ENCODE measurements at places on chromosomes 1 and 21.

GRCh38 chr1:224828691-224829090, 100.8 kb upstream of the DNAH14 start:
- no peak for DNase-seq

- DNase-seq: no peak
Observed at GRCh38 chr1:111515291-111516004, 12.0 kb upstream of the ADORA3 start.

DNA sequence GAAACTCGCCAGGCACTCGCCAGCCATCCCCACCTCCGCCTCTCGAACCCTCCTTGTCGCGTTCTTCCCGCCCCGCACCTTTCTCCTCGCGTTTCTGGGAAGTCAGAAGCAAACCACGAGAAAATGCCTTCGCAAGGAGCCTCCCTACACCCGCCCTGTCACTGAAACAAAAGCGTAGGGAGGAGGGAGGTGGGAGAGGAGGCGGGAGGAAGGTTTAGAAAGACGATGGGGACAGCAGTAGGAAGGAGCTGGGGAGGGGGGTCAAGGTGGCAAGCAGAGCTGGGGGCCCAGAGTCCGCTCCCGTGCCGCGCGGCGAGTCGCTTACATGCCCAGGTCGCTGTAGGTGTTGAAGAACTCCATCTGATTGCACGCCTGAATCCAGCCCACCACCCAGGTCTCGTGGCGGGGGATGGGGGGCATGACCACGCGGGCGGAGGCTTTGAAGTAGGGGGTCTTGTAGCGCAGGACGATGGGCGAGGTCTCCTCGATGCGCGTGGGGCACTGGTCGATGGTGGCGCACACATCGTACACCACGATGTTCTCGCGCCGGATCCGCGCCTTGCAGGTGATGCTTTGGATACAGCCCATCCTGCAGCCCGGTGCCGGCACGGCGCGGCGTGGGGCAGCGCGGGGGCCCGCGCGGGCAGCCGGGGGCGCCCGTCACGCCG, 1.0 kb downstream of the FAM78B start:
- DNase-seq: no peak

GRCh38 chr1:10507111-10507879, 32.5 kb downstream of the PEX14 start:
- peak; percentile 72 for DNase-seq

- DNase-seq: no peak
Observed at GRCh38 chr1:31523769-31524168, 52.5 kb upstream of the TINAGL1 start.

DNA sequence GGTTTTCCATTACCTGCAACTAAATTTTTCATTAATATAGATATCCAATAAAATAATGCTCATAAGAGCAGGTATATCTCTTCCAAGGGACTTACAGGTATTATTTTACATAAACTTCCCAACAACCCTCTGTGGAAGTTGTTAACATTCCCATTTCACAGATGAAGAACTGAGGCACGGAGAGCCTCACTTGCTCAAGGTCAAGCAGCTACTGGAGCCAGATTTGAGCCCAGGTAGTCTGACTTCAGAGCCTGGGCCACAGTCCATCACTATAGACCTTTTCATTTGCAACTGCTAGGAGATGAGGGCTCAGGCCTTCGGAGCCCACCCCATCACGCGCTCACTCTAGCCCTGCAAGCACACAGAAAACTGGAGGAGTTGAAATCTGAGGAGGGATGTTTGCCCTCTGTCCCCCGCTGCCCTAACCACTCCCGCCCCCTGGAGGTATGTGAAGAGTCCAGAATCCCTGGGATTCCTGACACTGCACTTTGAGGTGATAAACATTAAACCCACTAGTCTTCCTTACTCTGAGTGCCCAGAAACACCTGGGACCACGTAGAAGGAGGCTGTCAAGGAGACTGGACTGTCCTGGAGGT, 11.7 kb upstream of the ALPL start:
- DNase-seq: no peak

GRCh38 chr1:202967684-202968281, 726 bp upstream of the CYB5R1 start:
- peak; percentile 31 for DNase-seq

DNA sequence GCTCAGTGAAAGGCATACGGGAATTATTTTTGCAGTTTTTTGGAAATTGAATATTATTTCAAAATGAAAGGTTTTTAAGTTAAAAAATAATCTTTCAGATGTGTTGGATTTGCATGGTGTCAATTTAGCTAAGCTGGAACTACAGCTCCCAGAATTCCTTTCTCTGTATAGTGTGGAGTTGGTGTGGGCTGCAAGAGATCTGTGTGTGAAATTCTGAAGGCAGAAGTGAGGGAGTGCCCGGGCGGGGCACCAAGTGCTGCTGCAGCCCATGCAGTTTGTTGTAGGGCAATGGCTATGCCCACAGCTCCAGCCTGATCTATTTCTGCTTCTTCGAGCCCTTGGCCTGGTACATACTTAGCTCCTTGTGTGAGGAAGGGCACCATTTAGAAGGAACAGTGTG, 60.5 kb upstream of the CSF1 start:
- no peak for DNase-seq

- DNase-seq: no peak
Observed at GRCh38 chr21:44603109-44603875, 2.9 kb downstream of the KRTAP10-7 start.

DNA sequence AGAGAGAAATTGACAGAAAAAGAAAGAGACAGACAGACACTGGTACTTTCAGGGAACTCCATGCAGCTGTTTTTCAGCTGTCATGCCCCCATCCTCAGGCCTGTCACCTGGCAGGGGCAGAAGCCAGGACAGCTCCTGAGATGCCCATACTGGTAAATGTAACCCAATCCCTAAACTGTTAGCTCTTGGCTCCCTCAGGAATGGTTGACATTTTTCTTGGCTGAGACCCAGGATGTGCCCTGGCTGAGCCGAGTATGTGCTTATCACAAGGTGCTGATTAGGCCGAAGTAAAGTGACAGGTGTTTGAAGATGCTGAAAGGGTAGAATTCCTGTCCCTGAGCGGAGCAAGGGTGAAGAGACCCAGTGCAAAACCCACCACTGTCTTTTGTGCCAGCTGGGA, 50.7 kb downstream of the PGM1 start:
- DNase-seq: no peak

DNA sequence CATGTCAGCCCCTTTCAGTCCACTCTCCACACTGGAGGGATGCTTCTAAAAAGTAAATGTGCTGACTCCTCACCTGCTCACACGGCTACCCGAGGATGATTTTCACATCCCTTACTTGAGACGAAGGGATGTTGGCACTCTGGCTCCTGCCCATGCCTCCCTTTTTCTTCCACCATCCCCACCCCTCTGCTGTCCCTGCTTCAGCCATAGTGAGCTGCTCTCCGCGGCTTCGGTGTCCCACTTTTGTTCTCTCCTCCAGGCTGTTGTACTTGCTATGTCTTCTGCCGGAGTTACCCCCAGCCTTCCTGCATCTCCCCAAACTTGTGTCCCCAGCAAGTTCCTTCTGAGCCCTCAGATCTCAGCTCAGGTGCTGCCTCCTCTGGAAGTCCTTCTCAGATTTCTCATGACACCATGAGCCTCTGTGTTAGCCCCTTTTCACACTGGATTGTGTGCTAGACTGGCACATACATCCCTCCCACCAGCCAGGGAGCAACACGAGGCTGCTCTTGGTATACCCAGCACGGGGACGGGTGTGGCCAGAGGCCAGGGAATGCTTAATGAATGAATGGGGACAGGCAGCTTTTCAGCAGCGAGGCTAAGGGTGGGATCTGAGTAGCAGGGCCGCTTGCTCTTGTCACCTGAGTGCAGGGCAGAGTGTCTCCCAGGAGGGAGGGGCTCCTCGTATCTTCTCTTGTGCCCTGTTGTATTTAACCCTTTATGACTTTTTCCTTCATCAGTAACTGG, 1.3 kb downstream of the ACOT11 start:
- DNase-seq: no peak

DNA sequence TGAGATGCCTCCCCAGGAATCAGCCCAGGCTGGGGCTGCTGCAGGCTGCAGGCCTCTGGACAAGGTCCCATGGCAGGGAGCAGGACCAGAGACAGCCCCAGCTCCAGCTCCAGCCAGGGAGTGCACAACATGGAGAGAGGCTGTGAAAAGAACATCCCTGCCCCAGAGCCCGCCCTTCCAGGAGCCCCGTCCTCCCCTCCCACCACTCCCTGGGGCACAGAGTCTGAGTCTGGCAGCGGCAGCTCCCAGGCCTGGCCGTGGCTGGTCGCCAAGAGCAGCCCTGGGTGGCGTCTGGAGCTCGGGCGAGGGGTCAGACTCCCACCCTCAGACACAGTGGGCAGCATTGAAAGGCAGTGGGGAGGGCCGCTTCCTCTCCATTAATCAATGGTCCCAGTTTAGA, 37.8 kb downstream of the MEGF6 start:
- DNase-seq: no peak

- DNase-seq: no peak
Observed at GRCh38 chr1:91427741-91428140, 23.1 kb upstream of the HFM1 start.

DNA sequence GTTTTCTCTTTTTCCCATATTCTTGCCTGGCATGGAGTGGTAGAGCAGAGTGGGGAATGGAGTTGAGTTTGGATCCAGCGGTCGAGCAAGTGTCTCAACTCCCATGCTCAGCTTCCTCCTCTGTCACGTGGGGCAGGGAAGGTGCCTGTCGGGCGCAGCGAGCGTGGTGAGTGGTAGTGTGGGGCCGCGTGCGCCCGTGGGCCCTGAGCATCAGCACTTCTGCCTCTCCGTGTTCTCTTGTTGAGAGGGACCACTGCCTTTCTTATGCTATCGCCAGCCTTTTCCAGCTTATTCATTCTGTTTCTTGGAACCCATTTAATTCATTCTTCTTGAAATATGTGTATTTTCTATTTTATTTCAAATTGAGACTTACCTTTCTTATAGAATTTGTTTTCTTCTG, 65.1 kb downstream of the ADARB1 start:
- DNase-seq: no peak

GRCh38 chr1:34763142-34763781, 3.7 kb downstream of the GJB4 start:
- no peak for DNase-seq

DNA sequence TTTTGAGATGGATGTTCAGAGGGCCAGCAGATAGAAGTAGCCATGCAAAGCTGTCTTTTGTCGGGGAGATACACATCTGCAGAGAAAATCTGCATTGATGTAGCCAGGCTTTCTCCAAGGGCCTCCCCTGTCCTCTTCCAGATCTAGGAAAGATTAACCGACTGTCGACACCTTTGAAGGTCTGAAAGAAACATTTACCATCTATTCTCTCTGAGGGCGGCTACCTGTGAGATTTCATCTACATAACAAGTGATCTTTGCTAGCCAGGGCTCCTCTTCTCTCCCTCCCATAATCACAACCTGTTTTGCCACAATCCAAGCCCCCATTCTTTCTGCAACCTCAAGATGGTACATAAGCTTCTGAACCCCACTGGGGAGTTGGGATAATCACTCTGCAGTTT, 193.6 kb downstream of the RGS7 start:
- no peak for DNase-seq

DNA sequence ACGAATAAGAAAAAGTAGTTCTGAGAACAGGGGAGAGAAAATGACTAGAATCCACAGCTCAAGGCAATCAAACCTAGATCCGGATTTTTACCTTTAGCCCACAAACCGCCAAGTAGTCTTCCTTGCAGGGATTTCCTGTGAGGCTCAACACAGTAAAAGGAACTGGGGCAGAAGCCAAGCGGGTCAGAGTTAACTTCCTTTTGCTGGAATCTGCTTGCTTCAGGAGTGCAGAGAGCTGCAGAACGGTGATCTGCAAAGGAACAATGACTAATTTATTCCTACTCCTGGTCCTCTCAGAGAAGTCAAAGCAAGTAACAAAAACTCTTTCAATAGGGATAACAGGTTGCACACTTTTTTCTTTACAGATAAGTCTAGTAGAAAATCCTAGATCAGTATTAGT, 53.4 kb downstream of the UBR4 start:
- no peak for DNase-seq

DNA sequence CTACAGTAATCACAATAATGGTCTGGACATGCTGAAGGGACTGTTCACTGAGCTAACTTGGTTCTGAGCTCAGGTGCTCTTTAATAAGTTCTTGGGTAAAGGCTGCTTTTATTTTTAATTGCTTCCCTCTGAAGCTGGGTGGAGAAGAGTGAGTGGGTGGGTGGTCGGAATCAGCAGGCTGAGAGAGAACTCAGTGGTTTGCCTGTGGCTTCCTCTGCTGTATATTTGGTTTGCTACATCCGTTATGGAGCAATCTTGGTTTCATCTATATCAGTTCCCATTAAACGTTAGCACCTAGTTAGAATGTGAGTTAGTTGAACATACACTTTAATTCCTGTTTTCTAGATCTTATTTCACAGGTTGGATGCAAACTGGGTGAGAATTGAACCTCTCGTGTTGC, 23.3 kb downstream of the CNIH4 start:
- peak; percentile 58 for DNase-seq

GRCh38 chr1:85240174-85240601, 19.3 kb downstream of the C1orf52 start:
- DNase-seq: no peak

- peak; percentile 71 for DNase-seq
Observed at GRCh38 chr21:46605767-46606426, 1.0 kb upstream of the S100B start.

DNA sequence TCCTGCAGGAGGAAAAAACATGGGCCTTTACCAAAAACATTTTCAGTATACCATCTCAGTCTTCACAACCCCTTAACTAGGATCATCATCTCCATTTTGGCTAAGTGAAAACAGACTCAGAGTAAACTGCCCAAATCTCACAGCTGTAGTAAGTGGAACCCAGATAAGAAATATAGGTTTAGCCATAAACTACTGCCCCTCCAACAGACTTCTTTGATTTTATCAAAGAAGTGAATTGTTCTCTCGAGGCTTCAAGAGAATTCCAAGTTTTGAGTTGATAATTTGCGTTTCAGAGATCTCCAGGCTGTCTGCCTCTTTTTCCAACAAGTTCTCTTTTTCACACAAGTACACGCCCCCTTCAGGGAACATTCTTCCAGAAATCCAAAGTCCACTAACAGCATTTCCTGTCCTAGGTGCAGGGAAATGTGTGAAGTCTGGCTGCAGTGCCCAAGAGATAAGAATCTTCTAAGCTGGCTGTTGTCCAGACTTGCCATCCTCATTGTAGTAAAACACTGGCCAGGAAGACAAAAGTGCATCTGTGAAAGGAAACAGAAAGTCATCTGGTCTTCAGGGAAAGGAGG, 30.8 kb downstream of the RNF19B start:
- DNase-seq: no peak

DNA sequence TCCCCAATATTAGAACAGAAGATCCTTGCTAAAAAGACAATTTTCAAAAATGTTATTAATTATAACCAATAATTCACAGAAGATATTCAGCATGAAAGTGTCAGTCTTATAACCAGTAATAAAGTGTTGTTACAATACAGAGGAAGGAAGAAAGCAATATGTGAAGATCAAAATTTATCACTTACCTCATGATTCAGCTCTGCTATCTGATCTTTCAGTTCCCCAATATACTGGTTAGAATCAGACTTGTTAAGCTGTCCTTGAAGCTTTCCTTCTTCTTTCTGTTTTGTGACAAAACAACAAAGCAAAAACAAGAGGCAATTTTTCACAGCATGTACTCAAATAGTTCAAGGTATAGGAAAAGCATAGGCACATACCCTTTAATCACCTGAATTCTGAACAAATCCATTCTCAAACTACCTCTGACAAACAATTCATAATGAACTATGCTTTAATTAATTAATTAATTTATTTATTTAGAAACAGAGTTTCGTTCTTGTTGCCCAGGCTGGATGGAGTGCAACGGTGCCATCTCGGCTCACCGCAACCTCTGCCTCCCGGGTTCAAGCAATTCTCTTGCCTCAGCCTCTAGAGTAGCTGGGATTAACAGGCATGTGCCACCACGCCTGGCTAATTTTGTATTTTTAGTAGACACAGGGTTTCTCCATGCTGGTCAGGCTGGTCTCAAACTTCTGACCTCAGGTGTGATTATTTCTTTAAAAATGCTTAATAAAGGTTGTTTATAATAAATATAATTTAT, 76.9 kb upstream of the GFI1 start:
- no peak for DNase-seq

Data from CD8-positive, alpha-beta memory T cell (primary cell).